Cardiac septum (tissue), 1 donor: ENCODE measurements at places on chromosomes 3 and 15. TPM values are rescaled to one million over a fixed set of nuclear protein-coding genes. Genes with fewer than 3 reads are reported as not detected.

The CTXN2 gene
- total RNA-seq = not detected

The ACAA1 gene
- total RNA-seq = 86.8 TPM

The USF3 gene
- 16.3 TPM for total RNA-seq

The ALPK3 gene
- 190 TPM for total RNA-seq

The C3orf85 gene
- total RNA-seq = not detected

The ITGB5 gene
- total RNA-seq = 180 TPM

The HYPK gene
- total RNA-seq = 11.7 TPM

The ANKRD34C gene
- total RNA-seq = 0.78 TPM

The LNP1 gene
- total RNA-seq = 4.6 TPM

The KNG1 gene
- not detected for total RNA-seq

The KY gene
- total RNA-seq = 3.9 TPM

The SLC22A14 gene
- total RNA-seq = 0.24 TPM

The TMEM212 gene
- total RNA-seq = not detected

The PRICKLE2 gene
- 12.4 TPM for total RNA-seq

The RHOV gene
- 0.13 TPM for total RNA-seq

The TLR9 gene
- 0.16 TPM for total RNA-seq

The EHHADH gene
- 17.7 TPM for total RNA-seq

The TUSC7 gene
- not detected for total RNA-seq

The IL17RC gene
- 20.4 TPM for total RNA-seq

The RPSA gene
- total RNA-seq = 333 TPM

The DNASE1L3 gene
- 0.67 TPM for total RNA-seq

The ATP13A4 gene
- not detected for total RNA-seq

The FOXB1 gene
- not detected for total RNA-seq

The DNAH12 gene
- 0.22 TPM for total RNA-seq

The STAC gene
- total RNA-seq = 0.51 TPM

The PAK6 gene
- 2.6 TPM for total RNA-seq

The MST1R gene
- total RNA-seq = 1.2 TPM

The ARF4 gene
- total RNA-seq = 103 TPM

The DPH3 gene
- total RNA-seq = 23.1 TPM

The NRG4 gene
- not detected for total RNA-seq

The ALDH1A2 gene
- 22.9 TPM for total RNA-seq

The TMEM158 gene
- 0.38 TPM for total RNA-seq

The GPR171 gene
- total RNA-seq = 0.32 TPM
